Cardiac septum (tissue), 1 donor: ENCODE measurements at places on chromosomes 11 and 22. TPM values are rescaled to one million over a fixed set of nuclear protein-coding genes. Genes with fewer than 3 reads are reported as not detected.

DNA sequence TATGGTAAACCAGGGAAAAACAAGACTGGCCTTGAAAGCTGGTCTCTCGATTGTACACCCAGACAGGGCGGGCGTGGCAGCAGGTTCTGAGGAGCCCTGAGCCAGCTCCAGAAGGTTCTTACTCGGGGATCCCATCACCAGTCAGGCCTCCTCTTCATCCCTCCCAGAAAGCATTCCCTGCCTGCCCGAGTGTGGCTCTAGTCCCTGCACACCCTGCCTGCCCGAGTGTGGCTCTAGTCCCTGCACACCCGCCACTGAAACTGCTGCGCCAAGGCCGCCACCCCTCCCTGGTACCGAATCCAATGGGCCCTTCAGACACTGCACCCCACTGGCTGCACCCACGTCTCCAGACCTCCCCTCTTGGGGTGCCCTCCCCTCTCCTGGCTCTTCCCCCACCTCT, 30.1 kb downstream of the KIAA0930 start:
- peak; percentile 62 for DNase-seq

HBB gene
- 1,223 TPM for total RNA-seq

DNA sequence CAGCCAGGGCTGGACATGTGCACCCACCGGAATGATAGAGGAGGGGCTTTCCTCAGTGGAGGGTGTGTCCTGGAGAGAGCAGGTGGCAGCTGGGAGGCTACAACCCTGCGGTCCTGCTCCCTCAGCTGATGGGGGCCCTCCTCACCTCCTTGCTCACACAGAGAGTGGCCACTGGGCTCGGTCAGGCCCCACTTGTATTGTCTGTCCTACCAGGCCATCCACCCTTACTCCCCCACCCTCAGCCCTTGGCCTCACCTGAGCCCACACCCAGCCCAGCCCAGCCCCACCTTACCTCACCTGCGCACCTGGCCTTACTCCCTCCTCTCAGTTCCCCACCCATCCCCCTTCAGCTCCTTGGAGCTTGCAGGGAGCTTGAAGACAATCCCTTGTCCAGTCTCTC, 3.1 kb downstream of the TRPM5 start:
- no peak for DNase-seq

DNA sequence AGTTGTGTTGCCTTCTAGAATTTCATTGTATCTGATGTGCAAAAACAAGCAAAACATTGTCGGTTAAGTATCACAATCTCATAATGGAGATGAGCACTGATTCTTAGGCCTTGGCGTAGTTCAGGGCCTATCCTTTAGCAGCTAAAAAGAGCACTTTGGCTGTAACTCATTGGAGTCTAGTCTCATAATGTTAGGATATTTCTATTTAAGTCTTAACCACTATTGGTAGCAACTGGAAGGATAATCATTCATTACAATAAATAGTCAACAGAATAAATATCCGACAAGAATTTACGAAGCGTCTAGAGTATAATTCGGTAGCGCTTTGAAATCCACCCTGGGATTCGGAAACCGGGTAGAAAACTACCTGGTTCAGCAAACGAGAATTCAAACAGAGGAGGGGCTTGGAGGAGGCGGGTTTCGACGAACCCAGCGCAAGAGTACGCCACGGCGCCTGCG, 461 bp upstream of the EED start:
- DNase-seq = peak; percentile 92

POTEH gene
- total RNA-seq = not detected

- no peak for DNase-seq
Measured at GRCh38 chr11:96185220-96185768, 157.7 kb downstream of the MAML2 start.

DNA sequence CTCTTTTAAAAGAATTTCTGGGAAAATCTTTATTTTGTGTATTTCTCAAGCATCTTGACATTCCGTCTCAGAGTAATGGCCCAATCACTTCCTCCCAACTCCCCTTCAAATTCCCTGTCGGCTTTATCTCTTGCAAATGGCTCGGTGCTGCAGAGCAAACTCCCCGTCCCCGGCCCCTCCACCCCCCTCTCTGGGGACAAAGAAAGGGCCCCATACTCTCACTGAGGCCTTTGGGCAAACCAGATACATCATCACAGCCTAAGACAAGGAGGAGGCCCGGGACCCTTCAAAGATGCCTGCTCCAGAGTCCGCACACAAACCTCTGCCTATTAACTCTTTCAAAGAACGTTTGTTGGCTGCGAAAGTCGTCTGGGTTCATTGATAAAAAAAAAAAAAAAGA, 3.9 kb upstream of the SMIM38 start:
- no peak for DNase-seq

DNA sequence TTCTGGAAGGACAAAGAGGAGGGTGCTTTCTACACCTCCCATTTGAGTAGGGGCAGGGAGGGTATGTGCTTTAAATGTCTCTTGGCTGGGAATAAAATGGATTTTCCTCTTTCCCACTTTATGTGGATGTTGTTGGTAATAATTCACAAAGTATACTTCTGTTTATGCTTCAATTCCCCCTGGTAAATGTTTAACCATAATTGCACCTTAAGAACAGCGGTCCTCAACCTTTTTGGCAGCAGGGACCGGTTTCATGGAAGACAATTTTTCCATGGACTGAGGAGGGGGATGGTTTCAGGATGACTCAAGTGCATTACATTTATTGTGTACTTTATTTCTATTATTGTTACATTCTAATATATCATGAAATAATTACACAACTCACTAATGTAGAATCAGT, 4.0 kb upstream of the TP53AIP1 start:
- DNase-seq = no peak

GRCh38 chr11:45423036-45423435, 136.9 kb upstream of the SYT13 start:
- DNase-seq = peak; percentile 41

SEPTIN3 gene
- total RNA-seq = not detected

DNA sequence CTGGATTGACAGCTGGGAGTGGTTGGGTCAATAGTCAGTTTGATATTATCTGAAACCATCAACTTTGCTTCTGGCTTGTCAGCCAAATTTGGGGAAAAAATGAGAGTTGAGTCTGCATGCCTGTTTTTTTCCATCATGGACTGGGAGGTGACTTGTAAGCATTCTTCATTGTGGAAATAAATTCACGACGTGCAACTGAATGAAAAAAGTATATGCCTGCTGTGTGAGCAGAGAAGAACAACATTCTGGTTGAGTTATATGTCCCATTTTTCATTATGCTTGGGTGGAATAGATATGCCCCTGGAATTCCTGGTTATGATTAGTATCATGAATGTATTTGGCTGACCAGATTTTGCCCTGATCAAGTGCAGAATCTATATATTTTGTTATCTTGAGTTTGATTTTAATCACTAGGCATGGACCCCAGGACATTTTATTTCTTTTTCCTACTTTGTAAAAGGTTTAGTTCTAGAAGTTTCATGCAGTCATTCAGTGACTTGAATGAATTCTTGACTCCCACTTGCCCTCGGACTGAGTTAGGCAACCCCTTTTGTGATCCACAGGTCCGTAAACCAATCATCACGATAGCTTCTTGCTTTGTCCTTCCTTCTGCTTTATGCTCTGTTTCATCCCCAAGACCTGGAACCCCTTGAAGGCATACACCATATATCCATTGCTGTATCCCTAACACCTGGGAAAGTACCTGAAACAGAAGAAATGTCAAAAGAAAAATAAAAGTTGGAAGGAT, 205.8 kb downstream of the NAV2 start:
- DNase-seq = no peak

DNA sequence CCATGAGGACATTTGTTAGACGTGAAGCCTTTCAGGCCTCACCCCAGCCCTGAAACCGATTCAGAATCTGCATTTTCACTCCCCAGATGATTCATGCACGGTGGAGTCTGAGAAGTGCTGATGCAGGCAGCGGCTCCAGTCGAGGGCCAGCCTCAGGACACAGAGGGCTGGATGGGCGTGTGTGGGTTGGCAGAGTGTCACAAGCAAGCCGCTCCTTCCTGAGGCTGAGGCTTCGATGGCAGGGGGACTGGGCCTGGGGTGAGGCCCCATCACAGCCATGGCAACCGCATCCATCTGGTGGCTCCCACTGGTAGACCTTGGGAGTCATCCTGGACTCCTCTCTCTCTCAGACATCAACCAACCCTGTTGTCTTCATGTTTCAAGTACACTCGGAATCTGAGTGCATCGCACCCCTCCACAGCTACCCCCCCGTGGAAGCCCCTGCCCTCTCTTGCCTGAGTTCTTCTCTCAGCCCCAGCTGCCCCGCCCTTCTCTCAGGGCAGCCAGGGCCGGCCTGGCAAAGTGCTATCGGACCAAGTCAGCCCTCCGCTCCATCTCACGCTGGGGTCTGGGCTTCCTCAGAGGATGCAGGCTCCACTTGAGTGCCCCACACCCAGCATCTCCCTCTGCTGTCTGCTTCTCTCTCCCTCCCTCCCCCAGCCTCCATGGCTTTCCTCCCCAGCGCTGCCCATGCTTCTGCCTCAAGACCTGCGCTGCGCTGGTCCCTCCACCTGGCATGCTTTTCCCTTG, 10.6 kb downstream of the KCNC1 start:
- DNase-seq = peak; percentile 58

- DNase-seq = no peak
Measured at GRCh38 chr11:78228467-78228866, 39.7 kb downstream of the USP35 start.

DNA sequence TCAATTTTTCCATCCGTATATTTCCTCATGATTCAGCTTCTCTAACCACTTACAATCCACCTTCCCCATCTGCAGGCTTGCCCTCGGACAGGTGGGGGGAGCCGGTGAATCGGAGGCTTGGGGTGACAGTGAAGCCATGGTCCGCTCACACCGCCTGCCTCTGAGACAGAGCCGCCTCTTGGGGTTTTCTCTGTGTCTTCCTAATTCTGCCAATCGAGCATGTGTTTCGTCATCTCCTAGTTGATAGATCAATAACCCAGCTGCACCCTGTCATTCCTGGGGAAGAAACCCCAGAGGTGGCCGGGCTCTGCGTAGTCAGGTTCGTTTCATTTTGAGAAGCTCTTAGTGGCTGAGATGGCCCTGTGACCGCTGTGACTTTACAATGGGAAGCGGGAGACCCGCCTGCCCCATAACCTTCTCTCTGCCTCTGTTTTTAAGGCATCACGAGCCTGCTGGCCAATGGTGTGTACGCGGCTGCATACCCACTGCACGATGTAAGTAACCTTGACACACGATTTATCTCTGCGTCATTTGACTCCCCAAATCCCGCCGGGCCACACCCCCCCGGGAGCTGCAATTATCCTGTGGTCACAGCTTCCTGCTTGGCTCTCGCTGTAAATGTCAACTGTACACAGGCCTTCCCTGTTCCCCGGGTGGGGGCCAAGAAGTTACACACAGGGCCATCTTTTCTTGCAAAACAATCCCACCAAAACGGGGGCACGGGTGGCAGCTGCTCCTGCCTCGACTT, 33.3 kb downstream of the ANO1 start:
- DNase-seq = no peak

- DNase-seq = no peak
Measured at GRCh38 chr11:115665958-115666357, 161.7 kb upstream of the CADM1 start.

- DNase-seq = no peak
Measured at GRCh38 chr11:19368726-19369375, 128.1 kb upstream of the E2F8 start.

GRCh38 chr11:57103899-57104605, 77.7 kb upstream of the LRRC55 start:
- no peak for DNase-seq

SUN2 gene
- total RNA-seq = 130 TPM

MISFA gene
- total RNA-seq = 6.4 TPM

DSCAML1 gene
- total RNA-seq = 1.2 TPM
